ENCODE measurements at places on chromosomes 4 and X. TPM values are rescaled to one million over a fixed set of nuclear protein-coding genes. Genes with fewer than 3 reads are reported as not detected.

The ARAF gene
- 10.8 TPM for total RNA-seq

GRCh38 chr4:72283357-72283756 lies 251.6 kb downstream of the NPFFR2 start:
- DNase-seq = no peak

DNA sequence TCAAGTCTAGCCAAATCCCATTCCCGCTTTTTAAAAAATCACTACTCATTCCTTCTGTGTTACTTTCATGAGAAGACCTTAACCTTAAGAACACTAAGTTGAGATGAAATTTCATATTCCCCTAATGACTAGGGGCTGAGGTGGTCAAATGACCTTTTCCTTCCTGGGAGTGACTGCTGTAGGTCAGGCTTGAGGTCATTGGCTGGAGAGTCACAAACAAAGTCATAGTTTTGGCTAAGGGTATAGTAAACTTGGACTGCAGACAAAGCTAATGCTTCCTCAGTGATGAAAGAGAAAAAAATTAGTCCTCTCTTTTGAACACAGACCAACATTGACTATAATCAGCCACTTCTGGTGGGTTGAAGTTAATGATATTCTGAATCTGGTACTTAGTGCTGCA lies 16.0 kb upstream of the FGF2 start:
- peak; percentile 41 for DNase-seq

The TKTL1 gene
- not detected for total RNA-seq

GRCh38 chr4:8643441-8643840 lies 50.9 kb downstream of the CPZ start:
- no peak for DNase-seq

GRCh38 chr4:81970454-81970853 lies 403.3 kb downstream of the HNRNPD start:
- no peak for DNase-seq

- no peak for DNase-seq
Measured at GRCh38 chr4:18626366-18626765, 604.8 kb upstream of the LCORL start.

The MMRN1 gene
- total RNA-seq = not detected

The TLR10 gene
- not detected for total RNA-seq

- DNase-seq = no peak
Measured at GRCh38 chr4:122695226-122695625, 37.3 kb upstream of the BBS12 start.

- no peak for DNase-seq
Measured at GRCh38 chrX:129614481-129615255, 40.1 kb downstream of the APLN start.

- no peak for DNase-seq
Measured at GRCh38 chr4:124833831-124834505, 121.4 kb upstream of the ANKRD50 start.

The TXLNG gene
- total RNA-seq = 7.0 TPM

- DNase-seq = no peak
Measured at GRCh38 chrX:5242091-5242790, 986.4 kb downstream of the NLGN4X start.

The TCEAL6 gene
- not detected for total RNA-seq

- peak; percentile 6 for DNase-seq
Measured at GRCh38 chrX:155535866-155536265, 76.9 kb downstream of the TMLHE start.

GRCh38 chr4:111633663-111634266 lies 511.5 kb upstream of the FAM241A start:
- no peak for DNase-seq

The ARHGEF38 gene
- total RNA-seq = not detected

The ATP2B3 gene
- under 0.01 TPM for total RNA-seq

Measured in IMR-90 (cell line).